ENCODE measurements at places on chromosomes 5 and 9. TPM values are rescaled to one million over a fixed set of nuclear protein-coding genes. Genes with fewer than 3 reads are reported as not detected.

RGS7BP gene
- total RNA-seq: not detected

TMEM174 gene
- total RNA-seq: not detected

CMBL gene
- total RNA-seq: 0.98 TPM

DOCK2 gene
- total RNA-seq: 303 TPM

IL6ST gene
- total RNA-seq: 60.4 TPM

RNF44 gene
- total RNA-seq: 107 TPM

IGFBPL1 gene
- not detected for total RNA-seq

KIF24 gene
- total RNA-seq: 7.8 TPM

All from T-helper 2 cell treated with Interferon-gamma antibody and Interleukin-4, amounts not matched to agents 100 ng/mL and 5 ng/mL, for 36 hours (primary cell).